A549 (cell line): ENCODE measurements at places on chromosomes 11 and 22.

DNA sequence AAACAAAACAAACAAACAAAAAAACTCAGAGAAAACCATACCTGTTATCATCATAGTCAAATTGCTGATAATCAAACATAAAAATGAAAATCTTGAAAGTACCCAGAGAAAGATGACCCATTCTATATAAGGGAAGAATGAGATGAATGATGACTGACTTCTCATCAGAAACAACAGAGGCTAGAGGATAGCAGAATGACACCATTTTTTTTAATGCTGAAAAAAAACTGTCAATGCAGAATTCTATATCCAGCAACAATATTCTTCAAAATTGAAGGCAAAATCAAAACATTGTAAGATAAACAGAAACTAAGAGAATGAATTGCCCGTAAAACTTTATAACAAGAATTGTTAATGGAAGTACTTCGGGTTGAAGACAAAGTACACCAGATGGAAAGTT is 122.1 kb downstream of the ENTHD1 start:
- DNase-seq: no peak

GRCh38 chr22:49160261-49161001 is 667.2 kb downstream of the BRD1 start:
- no peak for DNase-seq

DNA sequence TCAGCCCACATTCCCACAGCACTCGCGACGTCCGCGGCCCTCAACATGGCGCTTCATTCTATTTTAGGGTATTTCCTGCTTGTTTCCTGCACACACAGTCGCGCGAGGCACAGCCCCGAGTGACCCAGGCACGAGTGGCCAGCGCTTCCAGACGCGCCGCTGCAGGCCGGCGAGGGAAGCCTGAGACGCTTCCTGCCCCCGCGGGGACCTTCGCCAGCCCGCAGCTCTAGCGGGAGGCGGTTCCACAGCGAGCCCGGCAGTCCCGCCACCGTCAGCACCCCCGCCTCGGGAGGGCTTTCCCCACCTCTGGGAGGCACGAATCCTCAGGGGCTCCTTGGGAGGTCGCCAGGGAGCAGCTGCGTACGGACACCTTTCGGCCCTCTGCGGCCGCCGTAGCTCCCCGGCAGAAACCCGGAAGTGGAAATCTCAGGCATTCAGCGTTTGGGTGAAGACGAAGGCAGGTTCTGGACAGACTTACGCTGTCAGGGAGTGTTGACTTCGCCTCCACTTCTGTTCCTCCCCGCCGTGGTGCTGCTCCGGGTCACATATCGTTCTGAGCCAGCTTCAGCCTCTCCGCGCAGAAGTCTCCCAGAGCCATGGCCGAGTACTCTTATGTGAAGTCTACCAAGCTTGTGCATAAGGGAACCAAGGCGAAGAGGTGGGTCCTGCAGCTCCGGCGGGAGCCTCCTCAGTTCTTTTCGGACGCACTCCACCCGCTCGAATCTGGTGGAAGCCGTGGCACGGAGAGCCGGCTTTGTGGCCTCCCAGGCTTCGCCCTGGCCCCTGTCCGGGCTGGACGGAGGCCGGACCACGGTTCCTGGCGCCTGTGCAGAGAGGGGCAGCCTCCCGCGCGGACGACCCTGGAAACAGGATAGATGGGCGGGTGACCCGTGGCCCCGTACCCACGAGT is 2925.9 kb upstream of the OR11H1 start:
- no peak for DNase-seq

DNA sequence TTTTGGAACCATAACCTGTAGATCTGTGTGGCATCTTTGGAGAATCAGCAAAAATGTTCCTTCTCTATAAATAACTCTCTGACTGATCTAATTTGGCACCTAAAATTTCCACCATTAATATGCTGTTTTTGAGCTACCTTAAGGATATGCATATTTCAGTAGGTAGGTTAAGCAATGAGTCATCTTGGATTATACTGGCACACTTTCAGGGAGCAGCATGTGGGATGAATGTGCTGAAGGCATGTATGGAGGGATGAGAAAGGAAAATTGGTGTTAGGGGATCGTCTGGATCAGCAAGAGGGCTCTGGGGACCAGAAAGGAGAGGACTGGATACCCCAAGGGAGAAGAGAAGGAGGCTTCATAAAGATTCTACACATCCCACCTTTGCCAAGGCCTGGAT is 44.6 kb upstream of the ELF5 start:
- no peak for DNase-seq

DNA sequence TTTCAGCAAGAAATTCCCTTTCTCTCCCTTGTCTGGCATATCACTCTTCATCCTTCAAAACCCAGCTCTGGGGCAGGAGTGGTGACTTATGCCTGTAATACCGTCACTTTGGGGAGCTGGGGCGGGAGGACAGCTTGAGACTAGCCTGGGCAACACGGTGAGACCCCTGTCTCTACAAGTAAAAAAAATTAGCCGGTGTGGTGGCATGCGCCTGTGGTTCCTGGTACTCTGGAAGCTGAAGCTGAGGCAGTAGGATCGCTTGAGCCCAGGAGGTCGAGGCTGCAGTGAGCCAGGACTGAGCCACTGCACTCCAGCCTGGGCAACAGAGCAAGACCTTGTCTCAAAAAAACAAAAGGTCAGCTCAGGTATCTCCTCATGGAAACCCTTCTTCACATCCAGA is 1.4 kb upstream of the RCE1 start:
- DNase-seq: no peak

DNA sequence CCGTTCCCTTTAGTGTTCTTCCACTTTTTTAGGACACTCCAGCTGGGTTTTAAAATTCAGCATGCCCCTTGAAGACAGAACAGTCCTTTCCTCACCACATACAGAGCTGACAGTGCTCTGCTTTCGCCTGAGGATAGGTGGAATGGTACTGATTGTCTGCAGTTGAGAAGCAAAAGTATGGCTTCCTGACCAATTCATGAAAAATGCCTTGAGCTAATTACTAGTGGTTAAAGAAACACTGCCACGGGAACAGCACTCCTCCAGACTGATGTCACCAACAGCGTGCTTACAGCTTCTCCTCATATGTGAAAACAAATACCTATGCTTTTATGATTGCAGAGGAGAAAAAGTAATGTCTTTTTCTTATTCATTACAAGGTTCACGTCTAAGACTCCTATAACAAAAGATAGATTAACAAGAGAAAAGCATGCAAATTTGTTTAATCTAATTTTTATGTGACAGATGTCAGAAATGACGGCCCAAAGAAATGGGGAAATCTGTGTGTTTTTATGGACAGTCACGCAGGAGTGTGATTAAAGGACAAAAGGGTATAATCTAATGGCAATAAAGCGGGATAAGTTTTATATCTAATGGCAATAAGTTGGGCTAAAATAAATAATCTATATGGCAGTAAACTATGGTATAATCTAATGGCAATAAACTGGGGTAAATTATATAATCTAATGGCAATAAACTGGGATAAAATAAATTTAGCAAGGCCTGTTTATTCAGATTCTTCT is 123.4 kb upstream of the ARHGAP42 start:
- DNase-seq: no peak

- no peak for DNase-seq
These were observed 92.1 kb downstream of the PKNOX2 start for GRCh38 chr11:125256541-125257189.

- DNase-seq: peak; percentile 71
These were observed 1.9 kb downstream of the PIWIL3 start for GRCh38 chr22:24772493-24773220.

DNA sequence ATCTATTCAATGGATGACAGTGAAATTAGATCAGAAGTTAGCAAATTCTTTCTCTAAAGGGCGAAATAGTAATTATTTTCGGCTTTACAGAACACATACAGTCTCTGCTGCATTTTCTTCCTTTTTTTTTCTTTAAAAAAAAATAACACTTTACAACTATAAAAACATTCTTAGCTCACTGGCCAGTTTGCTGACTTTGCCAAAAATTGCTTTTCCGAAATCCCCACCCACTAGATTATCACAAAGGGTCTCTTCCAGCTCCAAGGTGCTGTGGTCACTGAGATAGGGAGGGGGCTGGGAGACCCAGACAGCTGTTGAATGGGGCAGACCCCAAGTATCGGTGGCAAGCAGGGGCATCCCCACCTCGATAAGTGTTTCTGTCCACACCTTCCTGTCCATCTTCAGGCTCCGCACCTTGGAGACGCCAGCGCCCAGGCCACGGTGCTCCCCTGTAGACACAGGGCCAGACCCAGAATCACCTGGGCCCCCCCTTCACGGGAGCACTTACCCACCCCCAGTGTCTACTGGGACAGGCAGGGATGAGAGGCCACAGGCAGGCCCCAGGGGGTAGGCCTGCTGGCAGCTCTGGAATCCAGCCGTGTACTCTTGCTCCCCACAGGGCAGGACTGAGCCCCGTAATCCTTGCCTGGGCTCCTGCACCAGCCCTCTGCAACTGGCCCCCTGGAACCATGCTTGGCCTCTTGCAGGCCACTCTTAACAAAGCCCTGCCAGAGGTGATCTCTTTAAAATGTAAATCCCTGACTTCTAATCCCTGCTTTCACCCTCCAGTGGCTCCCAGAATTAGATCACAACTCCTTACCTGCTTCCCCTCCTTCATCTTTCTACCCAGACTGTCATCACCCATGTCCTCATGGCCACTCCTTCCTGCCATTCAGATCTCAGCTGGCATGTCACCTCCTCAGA is 31.5 kb upstream of the PDE2A start:
- DNase-seq: no peak

DNA sequence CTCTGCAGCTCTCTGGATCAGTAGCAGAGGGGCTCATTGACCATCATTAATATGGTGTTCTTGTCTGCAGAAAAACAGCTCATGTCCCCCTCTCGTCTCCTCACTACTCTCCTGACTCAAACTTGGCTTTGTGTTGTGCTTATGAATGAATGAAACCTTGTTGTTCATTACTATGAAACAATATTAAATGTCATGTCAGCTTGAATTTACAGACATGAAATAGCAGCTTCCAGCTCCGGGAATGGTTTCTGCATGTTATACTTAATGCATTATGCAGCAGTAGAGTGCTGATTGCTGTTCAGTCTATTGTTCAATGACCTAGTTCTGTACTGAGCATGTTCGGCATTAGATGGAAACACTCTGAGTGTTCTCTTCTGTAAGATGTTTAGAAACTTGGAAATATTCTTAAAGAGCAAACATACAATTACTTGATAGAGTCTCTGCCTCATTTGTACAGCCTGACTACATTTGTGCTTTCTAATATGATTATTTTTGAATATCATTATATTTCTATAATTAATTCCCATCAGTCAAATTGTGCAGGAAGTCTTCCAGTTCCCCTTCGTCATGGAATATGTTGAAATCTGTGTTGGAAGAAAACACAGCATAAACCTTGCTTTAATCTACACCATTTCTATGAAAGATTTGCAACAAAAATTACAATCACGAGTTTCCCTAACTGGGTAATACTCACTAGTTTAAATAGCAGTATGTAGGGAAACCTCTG is 340.4 kb downstream of the SOX6 start:
- no peak for DNase-seq

GRCh38 chr11:12170984-12171383 is 60.6 kb downstream of the MICAL2 start:
- DNase-seq: no peak

- DNase-seq: no peak
These were observed 42.2 kb downstream of the BIRC2 start for GRCh38 chr11:102389253-102389652.

DNA sequence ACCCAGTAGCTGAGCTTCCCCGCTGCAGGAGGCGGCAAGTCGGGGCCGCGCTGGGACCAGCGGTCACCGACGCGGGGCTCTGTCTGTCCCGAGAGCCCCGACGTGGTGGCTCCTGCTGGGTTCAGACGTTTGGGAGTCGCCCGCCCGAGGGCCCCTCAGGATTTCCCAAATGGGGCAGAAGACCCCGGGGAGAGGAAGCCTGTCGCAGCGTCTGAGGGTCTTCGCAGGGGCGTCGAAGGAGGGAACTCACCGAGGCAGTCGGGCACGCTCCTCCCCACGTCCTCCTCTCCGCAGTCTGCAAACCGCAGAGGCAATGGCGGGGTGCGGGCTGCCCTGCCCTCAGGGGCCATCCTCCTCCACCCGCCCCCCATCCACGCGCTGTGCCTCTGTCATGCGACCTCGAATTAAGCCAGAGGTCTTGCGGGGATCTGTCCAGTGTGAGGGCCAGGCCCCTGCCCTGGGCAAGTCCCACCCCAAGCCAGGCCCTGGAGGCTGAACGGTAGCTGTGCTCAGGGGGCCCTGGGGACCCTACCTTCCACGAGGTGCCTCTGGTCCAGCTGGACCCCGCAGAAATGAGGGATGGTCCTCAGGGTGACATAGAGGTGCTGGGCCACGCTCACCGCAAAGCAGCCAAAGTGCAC is 12.5 kb downstream of the IL17REL start:
- no peak for DNase-seq

DNA sequence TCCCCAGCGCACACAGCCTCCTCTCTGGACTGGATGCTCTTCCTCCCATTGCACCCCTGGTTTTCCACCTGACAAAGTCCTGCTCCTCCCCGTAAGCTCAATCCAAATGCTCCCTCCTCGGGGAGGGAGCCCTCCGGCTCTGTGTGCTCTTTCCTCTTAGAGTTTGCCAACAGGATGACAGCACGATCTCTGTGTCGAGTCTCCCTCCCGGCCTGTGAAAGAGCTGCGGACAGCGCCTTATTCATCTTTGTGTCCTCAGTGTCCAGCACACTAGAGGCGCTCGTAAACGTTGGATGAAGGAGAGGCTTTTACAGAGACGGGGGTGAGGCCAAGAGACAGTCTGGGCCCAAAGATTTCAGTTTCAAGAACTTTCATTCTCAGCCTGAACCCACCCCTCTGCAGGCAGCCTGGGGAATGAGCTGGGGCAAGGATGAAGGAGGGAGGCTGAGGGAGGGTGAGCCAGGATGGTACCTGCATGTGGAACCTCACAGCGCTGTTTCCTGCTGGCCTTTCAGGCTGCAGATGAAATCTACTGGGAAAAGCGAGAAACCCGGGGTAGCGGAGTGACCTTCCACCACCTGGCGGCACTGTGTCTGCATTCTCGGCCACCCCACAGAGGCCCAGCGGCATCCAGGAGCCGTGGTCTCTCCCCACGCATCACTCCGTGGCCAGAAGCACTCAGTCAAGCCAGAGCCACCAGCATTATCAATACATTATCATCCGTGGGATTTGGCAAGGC is 8.5 kb upstream of the TMPRSS4 start:
- DNase-seq: no peak

- DNase-seq: no peak
These were observed 94.9 kb downstream of the TBC1D22A start for GRCh38 chr22:46857142-46857884.

DNA sequence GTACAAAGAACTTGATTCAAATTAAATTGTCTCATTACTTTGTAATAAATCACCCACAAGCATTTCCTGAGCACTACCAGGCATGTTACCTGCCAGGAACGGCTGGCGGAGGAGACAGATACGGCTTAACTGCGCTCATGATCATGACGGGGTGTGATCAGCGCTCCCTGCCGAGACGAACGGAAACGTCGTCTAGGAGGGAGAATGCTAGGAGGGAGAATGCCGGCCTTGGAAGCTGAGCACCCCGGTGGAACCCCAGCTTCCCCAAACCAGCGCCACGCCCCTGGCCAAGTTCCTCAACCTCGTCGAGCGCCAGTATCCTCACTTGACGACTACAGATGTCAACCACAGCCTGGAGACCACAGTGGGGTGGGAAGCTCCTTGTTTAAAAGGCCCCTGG is 272.8 kb downstream of the CTTN start:
- DNase-seq: no peak

- DNase-seq: no peak
These were observed 68.3 kb upstream of the MYOD1 start for GRCh38 chr11:17651061-17651460.
